ENCODE measurements at places on chromosomes 3 and 15.
A peak's percentile ranks its signal among the peaks of the same experiment; 100 is the strongest.

GRCh38 chr15:35624881-35625280, 78.9 kb upstream of the DPH6 start:
- DNase-seq = no peak

- DNase-seq = no peak
Measured at GRCh38 chr3:197352382-197352781, 54.0 kb upstream of the DLG1 start.

DNA sequence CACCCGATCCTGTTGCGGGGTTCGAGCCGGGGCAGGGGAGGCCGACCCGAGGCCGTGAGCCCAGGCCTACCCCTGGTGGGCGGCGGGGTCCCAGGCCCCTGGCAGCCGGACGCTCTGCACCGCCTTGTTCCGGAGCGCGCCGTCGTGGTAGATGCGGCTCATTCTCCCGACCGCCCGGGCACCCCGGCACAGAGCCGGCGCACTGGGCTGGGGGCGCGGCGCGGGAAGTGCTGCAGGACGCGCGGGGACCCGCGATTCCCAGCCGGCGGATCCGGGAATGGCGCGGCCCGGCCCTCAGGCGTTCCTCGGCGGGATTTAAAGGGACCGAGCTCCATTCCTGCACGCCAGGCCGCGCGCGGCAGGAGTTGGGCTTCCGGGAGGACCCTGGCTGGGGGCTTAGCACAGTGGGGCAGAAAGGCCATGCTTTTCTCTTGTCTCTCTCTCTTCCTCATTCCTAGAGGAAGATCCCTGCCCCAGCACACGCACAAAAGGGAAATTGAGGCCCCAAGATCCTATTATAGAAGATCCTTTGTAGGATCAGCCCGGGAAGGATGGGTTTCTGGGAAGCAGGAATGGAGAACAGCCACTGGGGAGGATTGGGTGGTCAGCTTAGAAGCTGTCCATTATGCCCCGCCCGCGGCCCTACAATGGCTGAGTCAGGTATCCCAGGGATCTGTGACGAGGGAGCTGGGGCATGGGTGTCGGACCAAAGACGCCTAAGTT, at the start of gene ARPIN:
TSS of gene ARPIN (minus strand) at position 279 of the 723 bp plus-strand sequence. CDS start at position 162, 117 bp downstream.
- DNase-seq = no peak

- DNase-seq = no peak
Measured at GRCh38 chr3:106229495-106230278, 360.9 kb upstream of the CBLB start.

GRCh38 chr3:194212845-194213331, 76.9 kb downstream of the HES1 start:
- DNase-seq = no peak

DNA sequence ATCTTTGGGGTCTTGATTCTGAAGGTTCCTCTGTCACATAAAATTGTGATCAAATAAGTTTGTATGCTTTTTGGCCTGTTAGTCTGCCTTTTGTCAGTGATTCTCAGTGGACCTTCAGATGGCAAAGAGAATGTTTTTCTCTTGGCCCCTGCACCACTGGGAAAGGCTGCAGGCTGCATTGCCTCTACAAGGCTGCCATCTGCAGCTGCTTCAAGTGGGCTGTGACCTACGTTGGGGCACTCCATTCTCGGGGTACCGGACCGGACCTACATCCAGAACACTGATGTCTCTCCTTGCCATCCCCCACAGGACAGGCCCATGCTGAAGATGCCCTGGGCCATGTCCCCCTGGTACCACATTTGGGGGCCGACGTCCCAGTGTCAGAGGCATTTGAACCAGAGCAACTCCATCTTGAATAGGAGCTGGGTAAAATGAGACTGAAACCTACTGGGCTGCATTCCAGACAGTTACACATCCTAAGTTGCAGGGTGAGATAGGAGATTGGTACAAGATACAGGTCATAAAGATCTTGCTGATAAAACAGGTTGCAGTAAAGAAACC, 37.5 kb upstream of the MFGE8 start:
- DNase-seq = no peak

- DNase-seq = no peak
Measured at GRCh38 chr3:99825004-99825640, 7.5 kb downstream of the CMSS1 start.

GRCh38 chr15:88656760-88657221, 18.0 kb downstream of the ISG20 start:
- no peak for DNase-seq

GRCh38 chr3:192090586-192090985, 629.6 kb downstream of the PYDC2 start:
- DNase-seq = no peak

- DNase-seq = no peak
Measured at GRCh38 chr15:83305704-83306291, 21.3 kb upstream of the BNC1 start.

DNA sequence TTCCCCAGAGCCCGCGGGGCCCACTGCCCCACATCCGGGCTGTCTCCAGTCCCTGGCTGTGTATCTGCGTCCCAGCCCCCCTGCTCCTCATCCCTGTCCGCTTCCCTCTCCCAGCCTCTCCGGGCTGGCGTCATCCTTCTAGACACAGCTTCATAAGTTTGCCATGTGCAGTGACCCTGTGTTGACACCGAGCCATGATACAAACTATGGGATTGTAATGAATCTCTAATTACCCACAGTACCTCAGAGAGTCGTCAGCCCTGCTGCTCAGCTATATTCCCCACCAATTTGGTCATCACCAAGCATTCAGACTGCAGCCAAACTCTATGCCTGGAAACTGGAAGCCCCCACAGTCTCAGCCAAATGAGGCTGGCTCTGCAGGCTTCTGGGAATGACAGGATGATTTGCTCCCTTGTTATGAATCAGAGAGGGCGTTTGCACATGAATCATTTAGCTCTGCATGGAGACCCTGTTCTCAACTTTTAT, 466.1 kb upstream of the ATP11B start:
- DNase-seq = no peak

- no peak for DNase-seq
Measured at GRCh38 chr15:69340243-69340900, 41.7 kb downstream of the PAQR5 start.

DNA sequence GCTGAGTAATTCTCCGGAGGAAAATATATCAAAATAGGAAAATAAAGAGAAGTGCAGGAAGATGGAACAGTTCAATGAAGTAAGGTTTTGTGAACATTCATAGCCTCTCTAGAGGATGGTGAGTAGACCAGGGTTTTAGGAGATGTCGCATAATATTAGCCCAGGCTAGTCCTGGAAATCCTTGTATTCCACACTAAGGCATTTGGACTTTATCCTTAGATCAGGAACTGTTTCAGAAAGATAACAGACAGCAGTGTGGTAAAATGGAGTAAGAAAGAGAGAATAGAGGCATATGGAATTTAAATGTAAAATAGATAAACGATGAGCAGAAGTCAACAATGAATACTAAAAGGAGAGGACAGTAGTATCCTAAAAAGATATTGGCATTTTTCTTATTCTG, 12.1 kb downstream of the COPB2 start:
- DNase-seq = no peak

- no peak for DNase-seq
Measured at GRCh38 chr3:136343873-136344555, 93.9 kb downstream of the PCCB start.

GRCh38 chr3:187072511-187072910, 66.8 kb downstream of the RPL39L start:
- no peak for DNase-seq

GRCh38 chr3:1015826-1016225, 77.0 kb upstream of the CNTN6 start:
- DNase-seq = no peak

GRCh38 chr3:101464235-101464634, 48.8 kb downstream of the SENP7 start:
- no peak for DNase-seq

DNA sequence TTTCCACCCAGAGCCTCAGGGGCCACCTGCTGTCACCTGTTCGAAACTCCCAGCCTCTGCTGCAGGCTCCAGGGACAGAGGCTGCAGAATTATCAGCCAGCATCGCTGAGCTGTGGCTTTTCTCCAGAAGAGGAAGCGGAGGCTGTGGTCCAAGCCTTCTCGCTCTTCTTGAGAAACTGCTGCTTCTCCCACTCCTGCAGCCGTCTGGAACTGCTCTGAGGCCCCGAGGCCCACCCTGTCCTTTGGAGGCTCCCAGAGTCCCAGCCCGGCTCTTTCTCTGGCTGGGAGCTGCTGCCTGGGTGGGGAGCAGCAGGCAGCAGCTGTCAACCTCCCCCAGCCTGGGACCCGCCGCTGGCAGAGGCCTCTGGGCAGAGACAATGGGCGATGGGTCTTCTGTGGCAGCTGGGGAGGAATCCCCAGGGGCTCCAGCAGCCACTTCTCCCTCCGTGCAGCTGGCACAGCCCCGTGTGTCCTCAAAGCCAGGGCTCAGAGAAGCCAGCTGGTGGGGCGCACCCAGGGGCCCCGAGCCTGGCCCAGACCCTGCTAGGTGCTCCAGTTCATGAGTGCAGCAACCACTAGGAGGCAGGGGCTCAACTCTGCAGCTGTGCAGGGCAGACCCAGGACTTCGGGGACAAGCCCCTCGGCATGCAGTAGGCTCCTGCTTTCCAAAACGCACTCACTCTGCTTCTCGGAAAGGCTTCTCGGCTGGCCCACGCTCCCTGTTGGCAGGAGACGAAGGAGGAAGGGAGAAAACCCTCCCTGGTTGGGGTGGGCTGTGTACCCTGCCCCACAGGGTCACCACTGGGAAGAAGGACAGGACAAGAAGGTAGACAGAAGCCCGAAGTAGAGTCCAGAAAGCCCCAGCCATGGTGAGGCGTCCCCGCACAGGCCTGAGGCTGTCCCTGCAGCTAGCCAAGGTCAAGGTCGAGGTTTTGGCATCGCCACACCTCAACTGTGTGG, 49.9 kb upstream of the FURIN start:
- no peak for DNase-seq

- peak; percentile 30 for DNase-seq
Measured at GRCh38 chr3:9915254-9916141, 1.4 kb upstream of the IL17RC start.

GRCh38 chr3:160379628-160380214, 19.3 kb downstream of the IFT80 start:
- DNase-seq = no peak
